ENCODE measurements at places on chromosomes 5 and 9.

DNA sequence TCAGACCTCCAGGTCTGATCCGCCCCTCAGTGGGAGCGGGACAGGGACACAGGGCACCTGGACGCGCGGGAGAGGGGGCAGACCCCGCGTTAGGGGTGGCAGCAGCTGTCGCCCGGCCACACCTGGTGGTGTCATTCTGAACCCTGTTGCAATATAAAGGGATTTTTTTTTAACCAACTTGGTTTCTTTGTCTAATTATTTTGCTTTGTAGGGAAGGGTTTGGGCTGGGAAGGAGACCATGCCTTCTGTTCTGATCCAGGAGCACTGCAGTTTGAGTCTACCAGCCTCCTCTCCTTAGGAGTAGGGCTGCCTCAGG lies 10.9 kb upstream of the ASS1 start:
- no peak for DNase-seq

DNA sequence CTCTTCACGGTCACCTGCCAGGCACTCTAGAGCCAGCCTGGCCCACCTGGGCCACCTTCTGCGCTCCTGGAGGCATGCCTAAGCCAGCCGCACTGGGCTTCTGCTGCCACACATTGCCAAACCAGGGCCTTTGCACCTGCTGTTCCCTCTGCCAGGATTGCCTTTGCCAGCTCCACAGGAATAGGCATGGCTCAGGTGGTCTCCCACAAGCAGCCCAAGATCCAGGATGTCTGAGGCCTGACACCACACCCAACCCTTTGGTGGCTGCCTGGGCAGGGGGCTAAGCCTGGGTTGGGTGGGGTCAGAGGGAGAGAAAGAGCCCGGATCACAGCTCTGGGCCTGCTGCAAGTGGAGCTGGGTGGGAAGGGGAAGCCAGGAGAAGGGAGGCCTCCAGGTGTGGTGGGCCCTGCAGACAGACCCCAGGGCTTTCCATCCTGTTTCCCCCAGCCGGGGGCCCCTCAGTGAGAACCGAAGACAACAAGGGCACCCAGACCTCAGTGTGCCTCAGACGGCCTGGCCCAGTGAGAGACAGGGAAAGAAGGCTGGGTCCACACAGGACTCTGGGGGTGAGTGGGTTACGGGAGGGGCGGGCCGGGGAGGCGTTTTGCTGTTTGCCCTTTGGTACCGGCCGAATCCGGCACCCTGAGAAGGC lies 672 bp upstream of the SUSD3 start:
- DNase-seq, result no peak

DNA sequence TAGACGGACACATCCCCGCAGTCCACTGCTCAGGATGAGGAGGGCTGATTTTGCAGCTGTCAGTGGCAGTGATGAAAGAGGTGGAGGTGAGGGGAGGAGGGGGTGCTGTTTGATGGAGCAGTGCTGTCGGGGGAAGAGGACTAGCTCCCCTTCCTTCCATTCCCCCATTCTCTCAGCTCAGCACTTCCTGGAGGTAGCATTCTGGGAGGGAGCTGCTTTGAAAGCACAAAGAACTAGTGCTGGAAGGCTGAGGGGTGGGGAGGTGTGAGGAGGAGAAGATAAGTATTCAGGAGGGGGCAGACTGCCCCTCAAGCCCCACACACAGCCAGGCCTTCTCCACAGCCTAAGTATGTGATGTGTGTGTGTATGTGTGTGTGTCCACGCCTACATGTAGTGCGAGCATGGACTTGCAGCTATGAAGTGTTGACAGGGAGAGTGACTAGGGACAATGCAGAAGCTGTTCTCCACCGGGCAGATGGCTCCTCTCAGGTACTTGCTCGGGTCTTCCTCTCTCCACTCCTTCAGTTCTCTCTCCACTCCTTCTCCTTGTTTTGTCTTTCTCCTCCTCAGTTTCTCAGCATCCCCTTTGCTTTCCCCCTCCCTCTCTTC lies 65.5 kb upstream of the HSPA9 start:
- no peak for DNase-seq

DNA sequence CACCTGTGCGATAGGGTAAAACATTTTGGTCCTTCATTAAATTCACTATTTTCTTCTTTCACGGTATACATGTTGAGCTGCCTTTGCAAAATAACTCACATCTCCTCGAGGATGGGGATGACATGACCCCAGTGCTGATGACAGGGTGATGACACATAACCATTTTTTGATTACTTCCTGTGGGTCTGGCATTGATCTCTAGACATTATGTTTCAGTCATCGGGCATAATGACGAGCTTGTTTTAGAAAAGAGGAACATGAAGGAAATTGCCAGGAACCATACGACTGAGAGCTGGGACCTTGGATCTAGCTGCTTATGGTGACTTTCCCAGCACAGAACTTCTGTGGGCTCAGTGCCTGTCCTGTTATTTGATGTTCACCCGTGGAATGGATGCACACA lies 25.2 kb downstream of the COL5A1 start:
- DNase-seq, result no peak

- no peak for DNase-seq
Observed at GRCh38 chr5:51404255-51404654, 21.0 kb downstream of the ISL1 start.

Data from NT2/D1 (cell line).